ENCODE measurements at places on chromosomes 12 and 14. TPM values are rescaled to one million over a fixed set of nuclear protein-coding genes. Genes with fewer than 3 reads are reported as not detected.

DNA sequence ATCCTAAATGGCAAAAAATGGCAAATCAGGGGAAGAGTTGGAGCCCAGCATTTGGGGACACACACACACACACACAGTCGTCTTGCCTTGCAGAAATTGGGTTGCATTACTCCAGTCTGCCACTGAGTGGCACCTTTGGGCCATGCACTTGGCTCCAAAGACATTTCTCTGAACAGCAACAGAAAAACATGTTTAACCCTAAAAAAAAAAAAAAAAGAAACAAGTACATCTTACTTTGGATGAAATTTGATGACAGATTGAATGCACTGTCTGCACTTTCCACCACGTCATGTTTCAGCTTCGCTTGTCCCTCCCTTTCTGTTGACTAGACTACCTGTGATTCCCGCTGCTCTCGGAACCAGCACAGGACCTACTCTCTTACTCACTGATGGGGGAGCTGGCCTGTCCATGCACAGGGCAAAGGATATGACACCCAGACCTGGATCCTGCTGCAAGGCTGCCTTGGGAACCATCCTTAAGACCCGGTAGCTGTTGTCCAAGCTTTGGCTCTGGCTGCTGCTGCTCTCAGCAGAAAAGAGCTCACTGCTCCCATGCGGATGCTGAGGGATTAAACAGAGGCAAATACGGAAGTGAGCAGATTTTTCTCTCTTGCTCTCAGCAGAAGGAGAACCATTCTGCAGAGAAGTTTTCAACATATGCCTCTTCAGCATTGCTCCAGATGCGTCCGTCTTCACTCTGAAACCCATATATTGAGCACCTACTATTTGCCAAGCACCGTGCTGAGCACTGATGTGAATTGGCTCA lies 376.8 kb downstream of the DPF3 start:
- DNase-seq: peak; percentile 91

The KRT6C gene
- polyA plus RNA-seq: not detected

DNA sequence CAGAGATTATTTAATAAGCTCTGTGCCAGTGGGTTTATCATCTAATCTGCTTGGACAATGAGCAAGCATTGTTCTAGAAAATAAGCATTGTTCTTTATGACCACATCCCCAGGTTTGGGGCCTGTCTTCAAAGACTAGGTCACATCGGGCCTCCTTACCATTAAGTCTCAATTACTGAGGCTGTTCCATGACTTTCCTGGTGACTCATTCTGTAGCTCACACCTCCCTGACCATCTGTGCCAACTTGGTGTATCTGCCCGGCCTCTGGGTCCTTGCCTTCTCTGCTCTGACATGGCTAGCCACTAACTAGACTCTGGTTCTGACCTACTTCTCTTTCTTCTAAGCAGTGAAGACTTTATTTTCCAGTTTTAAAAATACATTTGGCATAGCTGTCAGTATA lies 44.4 kb upstream of the PLEKHA5 start:
- no peak for DNase-seq

The PCBP2 gene
- 409 TPM for polyA plus RNA-seq

- DNase-seq: no peak
Observed at GRCh38 chr14:105092171-105093037, 27.2 kb upstream of the GPR132 start.

DNA sequence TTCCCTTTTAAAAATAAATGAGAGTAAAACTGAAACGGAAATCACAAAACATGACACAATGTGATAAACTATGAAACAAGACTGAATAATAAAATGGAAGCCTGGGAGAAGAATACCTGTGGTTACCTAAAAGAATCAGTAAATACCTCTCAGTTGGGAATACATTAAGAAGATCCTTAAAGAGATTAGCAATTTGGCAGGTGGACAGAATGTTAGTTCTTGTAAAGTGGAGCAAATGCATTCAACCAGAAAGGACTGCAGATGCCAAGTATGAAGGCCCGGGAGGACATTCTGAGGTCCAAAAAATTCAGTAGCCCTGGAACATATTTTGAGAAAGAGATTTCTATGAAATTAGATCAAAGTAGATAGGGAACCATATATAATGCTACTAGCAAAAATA lies 861.3 kb upstream of the SEL1L start:
- no peak for DNase-seq

The NANOG gene
- polyA plus RNA-seq: not detected

- no peak for DNase-seq
Observed at GRCh38 chr12:109731231-109731731, 17.7 kb downstream of the FAM222A start.

The AICDA gene
- polyA plus RNA-seq: not detected

GRCh38 chr12:89756194-89756584 lies 47.6 kb upstream of the ATP2B1 start:
- DNase-seq: no peak

- peak; percentile 22 for DNase-seq
Observed at GRCh38 chr12:46919666-46920400, 94.0 kb upstream of the SLC38A4 start.

DNA sequence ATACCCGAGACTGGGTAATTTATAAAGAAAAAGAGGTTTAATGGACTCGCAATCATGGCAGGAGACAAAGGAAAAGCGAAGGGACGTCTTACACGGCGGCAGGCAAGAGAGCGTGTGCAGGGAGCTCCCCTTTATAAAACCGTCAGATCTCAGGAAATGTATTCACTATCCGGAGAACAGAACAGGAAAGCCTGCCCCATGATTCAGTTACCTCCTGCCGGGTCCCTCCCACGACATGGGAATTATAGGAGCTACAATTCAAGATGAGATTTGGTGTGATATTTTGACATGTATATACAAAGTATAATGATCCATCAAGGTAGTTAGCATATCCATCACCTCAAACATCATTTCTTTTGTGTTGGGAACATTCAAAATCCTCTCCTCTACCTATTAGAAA lies 2.3 kb upstream of the CDCA4 start:
- no peak for DNase-seq

GRCh38 chr14:69695322-69696203 lies 71.4 kb upstream of the SRSF5 start:
- peak; percentile 30 for DNase-seq

DNA sequence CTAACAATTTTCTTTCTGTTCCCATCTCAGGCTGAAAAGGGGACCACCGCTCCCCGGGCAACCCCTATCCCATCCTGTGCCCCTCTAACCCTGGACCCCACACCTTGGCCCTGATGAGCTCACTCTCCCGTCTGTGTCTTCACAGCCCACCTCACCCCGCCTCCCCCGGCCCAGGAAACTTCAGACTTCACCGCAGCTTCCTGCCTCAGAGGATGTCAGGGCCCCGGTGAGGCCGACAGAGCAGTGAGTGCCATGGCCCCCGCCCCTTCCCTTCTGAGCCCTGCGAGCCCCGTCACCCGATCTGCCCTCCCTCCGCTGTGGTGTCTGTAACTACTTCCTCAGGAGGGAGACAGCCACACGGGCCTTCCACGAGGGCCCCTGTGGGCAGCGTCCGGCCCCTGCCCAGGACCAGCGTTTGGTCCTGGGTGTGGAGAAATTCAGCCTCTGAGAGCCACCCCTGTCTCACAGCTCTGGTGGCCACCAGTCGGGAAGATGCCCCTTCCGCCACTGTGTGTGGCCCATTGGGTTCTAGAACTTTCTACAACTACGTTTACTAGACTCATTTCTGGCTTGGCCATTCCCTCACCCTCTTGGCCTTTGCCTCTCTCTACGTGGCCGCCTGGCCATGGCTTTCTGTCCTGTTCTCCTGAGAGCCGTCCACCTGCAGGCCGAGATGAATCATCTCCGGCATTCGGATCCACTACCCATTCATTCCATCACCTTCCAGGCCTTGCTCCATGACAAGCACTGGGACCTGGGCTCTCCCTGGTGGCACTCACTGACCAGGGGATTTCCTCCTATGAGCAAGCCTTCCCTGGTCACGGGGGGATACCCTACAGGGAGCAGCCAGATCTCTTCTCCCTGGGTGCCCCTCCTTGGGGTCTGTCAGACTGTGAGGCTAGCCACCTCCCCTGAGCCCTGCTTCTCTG lies 3.4 kb downstream of the RHOF start:
- peak; percentile 34 for DNase-seq

Data from IMR-90 (cell line).